ENCODE measurements at places on chromosomes 5 and 9.
A peak's percentile ranks its signal among the peaks of the same experiment; 100 is the strongest.

DNA sequence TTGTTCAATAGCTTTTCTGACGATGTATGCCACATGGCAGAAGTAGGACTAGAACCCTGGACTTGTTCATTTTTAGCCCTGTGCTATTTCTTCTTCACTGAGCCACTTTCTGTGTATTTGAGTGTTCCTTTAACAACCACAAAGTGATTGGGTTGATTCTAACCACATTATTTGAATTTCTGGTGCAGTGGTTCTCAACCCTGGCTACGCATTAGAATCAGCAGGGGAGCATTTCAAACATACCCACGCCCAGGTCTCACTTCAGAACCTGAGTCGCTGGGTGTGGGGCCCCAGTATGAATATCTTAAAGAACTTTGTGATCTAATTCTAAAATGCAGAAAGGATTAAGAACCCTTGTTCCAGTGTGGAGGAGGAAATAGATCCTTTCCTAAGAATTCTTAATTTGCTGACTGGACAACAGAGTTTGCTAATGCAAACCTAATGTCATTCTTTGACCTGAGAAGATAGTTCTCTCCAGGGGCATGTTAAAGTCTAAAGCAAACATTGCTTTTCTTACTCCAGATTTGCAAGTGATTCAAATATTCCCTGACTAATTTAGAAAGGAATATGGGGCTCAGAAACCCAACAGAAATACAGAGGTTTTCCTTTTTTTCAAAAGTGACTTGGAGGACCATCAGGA lies 75.4 kb upstream of the GDNF start:
- no peak for DNase-seq

GRCh38 chr9:116927726-116928125 lies 240.6 kb downstream of the TRIM32 start:
- no peak for DNase-seq

DNA sequence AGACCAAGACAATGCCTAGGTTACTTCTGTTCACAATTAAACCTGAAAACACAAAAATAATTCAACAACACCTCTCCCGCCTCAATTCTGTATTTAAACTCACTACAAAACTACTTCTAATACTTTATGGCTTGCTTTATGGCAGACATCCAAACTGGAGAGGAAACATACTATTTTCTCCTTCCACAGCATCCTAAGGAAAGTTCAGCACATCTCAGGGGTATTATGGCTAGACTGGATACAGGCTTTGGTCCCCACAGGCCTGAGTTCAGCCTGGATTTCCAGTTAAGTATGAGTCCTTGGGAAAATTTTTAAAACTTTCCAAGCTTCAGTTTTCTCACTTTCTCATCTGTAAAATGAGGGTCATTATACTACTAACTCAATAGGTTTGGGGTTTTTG lies 480.2 kb downstream of the CAAP1 start:
- no peak for DNase-seq

DNA sequence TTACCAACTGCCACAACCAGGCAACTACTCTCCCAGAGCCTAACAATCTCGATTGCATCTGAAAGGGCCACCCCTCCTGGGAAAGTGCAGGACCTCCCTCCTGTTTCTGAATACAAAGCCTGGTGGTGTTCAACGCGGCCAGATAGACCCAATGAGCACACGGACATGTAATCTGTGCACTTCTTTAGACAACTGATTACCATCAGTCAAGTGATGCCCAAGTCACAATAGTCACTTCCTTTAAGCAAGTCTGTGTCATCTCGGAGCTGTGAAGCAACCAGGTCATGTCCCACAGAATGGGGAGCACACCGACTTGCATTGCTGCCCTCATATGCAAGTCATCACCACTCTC lies 739 bp downstream of the C9orf72 start:
- DNase-seq, result peak; percentile 70

DNA sequence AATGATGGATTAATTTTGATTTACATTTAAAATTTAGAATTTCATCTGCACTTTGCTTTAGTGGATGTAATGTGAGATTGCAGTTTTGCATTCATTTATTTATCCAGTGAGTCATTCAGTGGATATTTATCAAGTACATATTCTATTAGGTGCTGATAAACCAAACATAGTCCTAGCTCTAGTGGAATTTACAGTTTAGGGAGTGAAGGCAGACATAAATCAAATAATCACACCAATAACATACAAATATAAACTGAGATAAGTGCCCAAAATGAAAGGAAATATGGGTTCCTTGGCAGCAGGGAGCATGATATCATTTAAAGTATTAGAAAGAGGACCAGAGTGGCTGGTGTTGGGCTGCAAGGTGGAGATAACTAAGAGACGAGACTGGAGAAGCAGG lies 14.7 kb upstream of the NIPBL start:
- DNase-seq, result no peak

DNA sequence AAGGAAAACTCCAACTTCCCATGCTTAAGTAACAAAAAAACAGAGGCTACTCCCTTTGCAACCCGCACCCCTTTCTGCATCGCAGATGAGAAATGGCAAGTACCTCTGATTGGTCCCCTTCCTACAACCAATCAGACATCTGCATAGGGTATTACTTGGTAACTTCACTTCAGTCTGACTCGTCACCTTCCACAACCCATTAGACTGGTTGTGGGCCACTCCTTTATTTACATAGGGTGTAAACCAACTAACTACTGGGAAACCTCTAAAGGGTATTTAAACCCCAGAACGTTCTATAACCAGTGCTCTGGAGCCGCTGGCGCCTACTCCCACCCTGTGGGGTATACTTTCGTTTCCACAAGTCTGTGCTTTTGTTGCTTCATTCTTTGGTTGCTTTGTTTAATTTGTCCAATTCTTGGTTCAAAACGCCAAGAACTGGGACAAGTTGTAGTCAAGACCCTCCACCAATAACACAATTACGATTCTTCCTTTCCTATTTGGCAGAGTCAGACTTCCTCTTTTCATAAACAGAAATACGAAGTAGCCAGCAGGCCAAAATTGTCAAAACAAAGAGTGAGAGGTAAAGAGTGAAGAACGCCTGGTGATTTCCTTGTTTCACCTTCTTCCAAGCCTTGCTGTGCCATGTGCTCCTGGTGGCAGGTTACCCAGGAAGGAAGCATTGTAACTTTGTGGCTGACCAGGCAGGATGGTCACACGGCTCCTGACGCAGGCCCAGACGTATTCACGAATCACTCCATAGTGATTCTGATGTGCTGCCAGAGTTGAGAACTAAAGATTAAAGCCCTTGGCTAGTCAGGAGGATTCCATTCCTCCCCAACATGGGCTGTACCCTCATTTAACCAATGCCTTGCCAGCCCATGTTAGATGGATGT lies 477.4 kb downstream of the ARHGEF28 start:
- DNase-seq, result no peak

DNA sequence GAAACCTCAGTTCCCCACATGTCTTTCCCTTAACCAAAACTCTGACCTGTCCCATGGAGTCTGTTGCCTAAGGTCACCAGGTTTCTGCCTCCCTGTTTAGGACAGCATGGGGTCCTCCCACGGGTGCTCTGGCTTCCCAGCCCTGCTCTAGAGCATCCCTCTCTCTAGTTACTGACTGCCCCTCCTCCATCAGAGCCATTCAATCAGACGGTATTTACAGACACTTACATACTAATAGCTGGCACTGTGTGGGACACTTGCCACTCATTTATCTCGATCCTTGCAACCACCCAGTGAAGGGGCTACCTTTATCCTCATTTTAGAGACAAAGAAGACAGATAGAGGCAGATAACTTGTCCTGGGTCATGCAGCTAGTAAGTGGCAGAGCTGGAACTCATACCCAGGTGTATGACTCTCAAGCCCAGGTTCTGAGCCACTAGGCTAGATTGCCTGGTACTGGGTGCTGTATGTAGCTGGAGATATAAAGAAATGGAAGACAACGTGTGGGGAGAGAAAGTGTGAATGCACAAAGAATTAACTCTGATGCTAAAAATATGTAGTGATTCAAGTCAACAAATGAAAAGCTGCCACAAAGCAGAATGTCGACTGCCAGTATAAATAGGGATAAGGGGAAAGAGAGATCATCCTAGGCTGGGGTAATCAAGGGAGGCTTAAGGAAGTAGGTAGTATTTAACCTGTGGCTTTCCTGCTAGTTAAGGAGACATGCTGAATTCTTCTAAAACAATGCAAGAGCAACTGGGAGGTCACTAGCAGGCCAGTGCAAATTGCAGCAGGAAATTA lies 52.5 kb upstream of the PDE8B start:
- DNase-seq, result no peak

- DNase-seq, result no peak
Observed at GRCh38 chr5:61467766-61468482, 135.9 kb downstream of the ZSWIM6 start.

GRCh38 chr9:99373912-99374311 lies 151.8 kb downstream of the SEC61B start:
- no peak for DNase-seq

DNA sequence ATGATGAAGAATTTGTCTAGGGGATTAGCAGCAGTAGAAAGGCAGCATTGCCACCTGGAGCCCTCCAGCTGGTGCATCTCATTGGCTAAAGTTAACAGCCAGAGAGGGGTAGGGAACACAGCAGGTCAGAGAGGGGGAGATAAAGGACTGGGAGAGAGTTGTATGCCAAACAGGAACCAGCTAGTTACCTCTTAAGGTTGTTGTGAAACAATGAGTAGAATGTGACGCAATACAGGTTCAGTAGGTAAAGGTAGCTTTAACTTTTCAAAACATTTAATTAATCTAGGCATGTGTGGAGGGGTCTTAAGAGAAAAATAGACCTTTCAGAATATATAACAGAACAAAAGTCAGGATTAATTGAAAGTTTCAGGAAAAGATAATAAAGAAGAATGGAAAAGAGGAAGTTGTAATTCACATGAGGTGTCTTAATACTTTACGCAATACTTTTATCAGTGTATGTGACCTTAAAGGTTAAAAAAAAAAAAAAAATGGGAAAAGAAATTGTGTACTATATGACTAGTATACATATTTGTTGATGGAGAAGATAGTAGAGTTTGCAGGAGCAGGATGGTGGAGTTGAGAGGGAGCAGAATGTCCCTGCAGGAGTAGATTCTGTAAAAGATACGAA lies 14.3 kb downstream of the FBXO38 start:
- DNase-seq, result peak; percentile 58

- peak; percentile 18 for DNase-seq
Observed at GRCh38 chr9:85178474-85178873, 508.9 kb downstream of the NTRK2 start.

DNA sequence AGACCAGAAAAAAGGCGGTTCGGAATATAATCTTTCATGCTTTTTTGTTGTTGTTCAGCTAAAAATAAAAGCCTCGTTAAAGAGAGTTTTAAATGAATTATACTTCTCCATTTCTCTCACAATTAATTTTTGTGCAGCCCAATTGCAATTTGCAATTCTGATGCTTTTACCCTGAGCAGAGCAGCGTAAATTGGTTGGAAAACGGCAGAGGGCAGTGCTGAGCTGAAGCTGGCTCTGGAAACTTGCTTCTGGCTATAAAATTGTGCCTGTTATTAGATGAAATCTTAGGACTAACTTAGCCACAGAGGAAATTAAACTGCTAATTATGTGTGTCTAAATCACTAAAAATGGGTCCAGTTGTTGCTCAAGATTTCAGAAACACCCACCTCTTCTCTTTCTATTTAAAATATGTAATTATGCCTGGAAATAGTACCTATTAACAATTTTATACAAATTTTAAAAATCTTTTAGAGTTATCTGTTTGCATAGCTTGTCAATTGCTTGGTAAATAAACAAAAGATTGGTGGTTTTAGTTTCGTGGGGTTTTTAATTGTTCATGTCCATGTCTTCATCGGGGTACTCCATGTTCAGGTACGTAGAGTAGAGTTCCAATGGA lies 441.8 kb upstream of the TLE4 start:
- peak; percentile 44 for DNase-seq

DNA sequence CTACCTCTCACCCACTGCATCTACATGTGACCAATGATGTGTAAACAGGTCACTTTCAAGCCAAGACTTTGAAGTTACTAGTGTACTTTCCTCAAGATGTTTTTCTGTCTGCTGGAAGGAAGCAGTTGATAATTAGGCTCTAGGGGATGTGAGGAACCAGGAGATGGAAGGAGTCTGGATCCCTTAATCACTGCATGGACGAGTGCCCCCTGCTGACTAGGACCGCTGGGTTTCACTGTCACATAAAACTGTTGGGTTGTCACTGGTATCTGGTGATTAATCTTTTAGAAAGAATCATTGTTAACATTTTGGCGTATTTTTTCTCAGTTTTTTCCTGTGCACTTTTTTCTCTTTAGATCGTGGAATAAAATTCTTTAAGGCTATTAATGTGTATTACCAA lies 79.5 kb downstream of the SREK1 start:
- DNase-seq, result peak; percentile 34

Measured in ELF-1 (cell line).